Right renal cortex interstitium (tissue), 3 donors: ENCODE measurements at places on chromosomes 5 and 9. TPM values are rescaled to one million over a fixed set of nuclear protein-coding genes. Genes with fewer than 3 reads are reported as not detected.

DNA sequence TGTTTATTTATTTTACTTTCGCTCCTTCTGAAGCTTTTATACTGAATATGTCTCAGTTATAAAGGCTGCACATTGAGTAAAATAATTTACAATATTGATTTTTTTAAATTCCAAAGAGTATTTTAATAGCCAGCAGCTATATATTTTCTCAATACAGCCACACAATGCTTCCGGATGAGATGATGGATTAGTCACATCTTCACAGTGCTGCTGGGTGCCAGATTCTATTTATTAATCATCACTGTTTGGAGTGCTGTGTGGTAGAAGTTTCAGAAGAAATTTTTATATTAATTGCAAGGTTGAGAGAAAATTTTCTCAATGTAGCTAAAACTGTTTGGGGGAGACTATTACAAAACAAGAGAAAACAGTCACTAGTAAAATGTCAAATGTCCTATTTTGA lies 989.8 kb downstream of the TLE4 start:
- no peak for DNase-seq

DNA sequence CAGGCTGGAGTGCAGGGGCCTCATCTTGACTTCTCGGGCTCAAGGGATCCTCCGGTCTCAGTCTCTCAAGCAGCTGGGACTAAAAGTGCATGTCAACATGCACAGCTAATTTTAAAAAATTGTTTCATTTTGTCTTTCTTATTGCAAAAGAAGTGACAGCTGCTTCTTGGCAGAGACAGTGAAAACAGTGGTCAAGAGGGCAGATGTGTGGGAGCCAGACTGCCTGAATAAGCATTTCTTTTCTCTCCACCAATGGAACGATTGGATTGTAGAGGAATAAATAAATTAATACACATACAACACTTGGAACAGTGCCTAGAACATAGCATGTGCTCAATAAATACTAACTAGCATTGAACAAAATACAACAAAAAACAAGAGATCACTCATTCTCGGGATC lies 27.4 kb upstream of the KIF4B start:
- DNase-seq = no peak

Gene ENTPD2
- polyA plus RNA-seq = 3.3 TPM

- DNase-seq = peak; percentile 19
These were observed 246.0 kb upstream of the NUDT12 start for GRCh38 chr5:103808464-103809106.

- DNase-seq = no peak
These were observed 106.8 kb upstream of the CD180 start for GRCh38 chr5:67303356-67303755.

Gene ECM2
- 16.1 TPM for polyA plus RNA-seq

GRCh38 chr5:102975045-102975444 lies 144.9 kb downstream of the GIN1 start:
- DNase-seq = no peak

GRCh38 chr5:141841378-141842180 lies 36.6 kb downstream of the PCDH1 start:
- no peak for DNase-seq

- DNase-seq = no peak
These were observed 100.4 kb downstream of the PDE4D start for GRCh38 chr5:59792983-59793585.

DNA sequence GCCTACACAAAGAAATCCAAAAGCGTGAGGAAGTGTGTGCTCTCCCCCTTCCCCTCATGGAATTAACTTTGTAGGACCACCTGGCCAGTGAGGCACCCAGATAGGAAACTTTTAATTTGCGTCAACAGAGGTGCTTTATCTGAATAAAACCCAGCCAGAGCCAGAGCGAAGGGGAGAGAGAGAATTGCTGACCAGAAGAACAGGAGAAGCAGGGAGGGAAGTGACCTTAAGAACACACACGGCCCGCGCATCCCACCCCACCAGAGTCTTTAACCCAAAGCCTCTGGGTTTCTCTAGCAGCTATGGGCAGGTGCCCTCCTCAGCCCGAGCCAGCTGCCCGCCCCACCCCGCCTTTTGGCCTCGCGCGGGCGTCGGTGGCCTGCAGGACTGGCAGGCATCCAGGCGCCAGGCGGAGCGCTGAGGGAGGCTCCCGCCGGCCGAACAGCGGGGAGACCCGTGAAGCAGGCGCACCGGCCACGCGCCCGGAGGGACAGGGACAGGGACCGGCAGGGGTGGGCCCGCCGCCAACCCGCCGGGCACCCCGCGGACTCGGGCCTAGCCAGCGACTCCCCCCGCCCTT lies 580 bp downstream of the ERAP1 start:
- no peak for DNase-seq

- no peak for DNase-seq
These were observed 20.5 kb upstream of the NDST1 start for GRCh38 chr5:150487199-150488061.

GRCh38 chr5:174735498-174736330 lies 11.3 kb downstream of the MSX2 start:
- no peak for DNase-seq

GRCh38 chr5:135248801-135249231 lies 150.2 kb downstream of the MACROH2A1 start:
- DNase-seq = no peak

- DNase-seq = no peak
These were observed 713.6 kb downstream of the TLE4 start for GRCh38 chr9:80285326-80285725.

DNA sequence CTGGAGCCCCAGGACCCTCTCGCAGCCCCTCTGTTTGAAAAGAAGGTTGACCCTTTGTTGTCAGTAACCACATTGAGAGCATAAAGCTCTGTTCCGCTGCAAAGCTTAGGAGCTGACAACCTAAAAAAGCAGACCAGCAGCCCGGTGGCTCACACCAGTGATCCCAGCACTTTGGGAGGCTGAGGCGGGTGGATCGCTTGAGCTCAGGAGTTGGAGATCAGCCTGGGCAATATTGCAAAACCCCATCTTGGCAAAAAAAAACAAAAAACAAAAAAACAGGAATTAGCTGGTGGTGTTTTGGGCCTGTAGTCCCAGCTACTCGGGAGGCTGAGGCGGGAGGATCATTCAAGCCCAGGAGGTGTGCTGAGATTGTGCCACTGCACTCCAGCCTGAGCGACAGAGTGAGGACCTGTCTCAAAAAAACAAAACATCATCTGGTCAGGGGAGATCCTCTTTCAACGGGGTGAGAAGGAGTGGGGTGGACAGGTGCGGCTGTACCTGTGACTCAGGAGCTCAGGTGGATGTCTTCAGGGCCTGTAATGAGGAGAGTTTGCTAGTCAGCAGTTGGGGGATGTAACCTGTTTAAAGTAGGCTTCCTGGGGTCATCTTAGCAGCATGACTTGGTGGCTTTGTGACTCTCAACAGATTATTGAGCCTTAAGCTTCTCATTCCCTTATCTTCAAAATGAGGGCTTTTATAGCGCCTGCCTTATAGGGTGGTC lies 694 bp upstream of the REEP2 start:
- DNase-seq = no peak

Gene SPINK4
- not detected for polyA plus RNA-seq

Gene TAF11L4
- polyA plus RNA-seq = not detected

Gene BTNL8
- 0.44 TPM for polyA plus RNA-seq

Gene ARL10
- 10.6 TPM for polyA plus RNA-seq
